Activated naive CD8-positive, alpha-beta T cell treated with anti-CD3 and anti-CD28 coated beads, Interleukin-2, amount 10 ng/mL, durations not matched to agents 7 days and 5 days (primary cell): ENCODE measurements at places on chromosomes 13 and 19. TPM values are rescaled to one million over a fixed set of nuclear protein-coding genes. Genes with fewer than 3 reads are reported as not detected.

- H3K36me3 ChIP-seq = peaks cover 18% of the 10 kb centered on the region
- peaks cover 5% of the 10 kb centered on the region for H3K27me3 ChIP-seq
- no peak for DNase-seq
- H3K27ac ChIP-seq = no peak overlapping the region
- no peak overlapping the region for H3K4me3 ChIP-seq
- peaks cover 30% of the 10 kb centered on the region for H3K4me1 ChIP-seq
These were observed 50.0 kb upstream of the CEACAM21 start for GRCh38 chr19:41525989-41526388.

DNA sequence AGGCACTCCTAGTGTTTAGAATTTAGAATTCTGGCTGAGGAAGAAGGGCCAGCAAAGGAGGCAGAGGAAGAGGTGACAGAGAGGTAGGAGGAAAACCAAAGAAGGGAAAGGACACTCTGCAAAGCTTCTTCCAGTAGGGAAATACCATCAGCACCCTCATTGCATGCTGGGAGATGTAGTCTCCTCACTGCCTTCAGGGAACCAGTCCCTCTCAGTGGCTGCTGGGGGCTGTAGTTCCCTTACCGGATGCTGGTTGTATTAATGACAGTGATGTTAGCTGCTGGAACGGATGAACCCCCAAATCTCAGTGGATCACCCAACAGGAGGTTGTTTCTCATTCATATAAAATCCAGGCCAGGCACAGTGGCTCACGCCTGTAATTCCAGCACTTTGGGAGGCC lies 10.1 kb downstream of the GRIN2D start:
- H3K27ac ChIP-seq = peak overlapping the region; percentile 82
- peaks cover 17% of the 10 kb centered on the region for H3K4me1 ChIP-seq
- peaks cover 16% of the 10 kb centered on the region for H3K27me3 ChIP-seq
- peak overlapping the region; percentile 12 for H3K4me3 ChIP-seq

DNA sequence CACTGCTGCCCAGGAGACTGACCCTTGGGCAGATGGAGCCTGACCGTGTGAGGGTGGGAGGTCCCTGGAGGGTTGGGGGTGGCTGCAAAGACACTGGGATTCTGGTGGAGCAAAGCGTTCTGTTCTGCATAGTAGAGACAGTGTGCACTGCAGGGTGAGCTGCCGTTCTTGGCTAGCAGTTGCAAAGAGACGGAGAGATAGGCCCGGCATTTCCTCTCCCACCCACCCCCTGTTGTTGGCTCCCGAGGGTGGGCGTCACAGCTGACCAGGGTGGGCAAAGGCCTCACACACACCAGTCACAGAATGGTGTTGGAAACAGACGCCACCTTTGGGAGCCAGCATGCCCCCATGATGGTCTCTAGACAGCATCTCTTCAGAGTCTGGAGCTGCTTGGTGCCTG lies 11.4 kb downstream of the TMEM255B start:
- no peak overlapping the region for H3K4me3 ChIP-seq
- no peaks in the 10 kb centered on the region for H3K36me3 ChIP-seq
- peaks cover 4% of the 10 kb centered on the region for H3K4me1 ChIP-seq
- no peaks in the 10 kb centered on the region for H3K27me3 ChIP-seq

DNA sequence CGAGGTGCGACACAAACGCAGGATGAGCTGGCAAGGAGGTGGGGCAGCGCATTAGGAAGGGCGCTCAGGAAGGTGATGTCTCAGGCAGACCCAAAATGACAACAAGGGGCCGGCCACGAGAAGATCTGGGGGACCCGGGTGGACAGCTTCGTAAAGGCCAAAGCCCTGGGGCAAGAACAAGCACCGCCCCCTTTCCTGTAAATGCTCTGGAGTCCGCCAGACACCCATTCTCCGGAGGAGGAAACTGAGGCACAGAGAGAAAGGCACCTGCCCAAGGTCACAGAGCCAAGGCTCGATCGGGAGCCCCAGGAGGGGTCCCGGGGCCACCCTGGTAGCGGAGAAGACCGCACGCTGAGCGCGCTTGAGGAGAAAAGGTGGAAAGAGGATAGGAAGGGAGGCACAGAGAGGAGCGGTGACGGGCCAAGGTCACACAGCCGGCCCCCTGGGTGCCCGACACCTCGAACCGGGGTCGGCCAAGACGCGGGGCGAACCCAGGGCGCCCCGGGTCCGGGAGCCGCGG lies 571 bp downstream of the SAFB2 start:
- peaks cover 45% of the 10 kb centered on the region for H3K4me1 ChIP-seq
- peak overlapping the region; percentile 97 for H3K27ac ChIP-seq
- peak overlapping the region; percentile 99 for H3K4me3 ChIP-seq
- peaks cover 18% of the 10 kb centered on the region for H3K36me3 ChIP-seq
- peak; percentile 53 for DNase-seq
- no peaks in the 10 kb centered on the region for H3K27me3 ChIP-seq

DNA sequence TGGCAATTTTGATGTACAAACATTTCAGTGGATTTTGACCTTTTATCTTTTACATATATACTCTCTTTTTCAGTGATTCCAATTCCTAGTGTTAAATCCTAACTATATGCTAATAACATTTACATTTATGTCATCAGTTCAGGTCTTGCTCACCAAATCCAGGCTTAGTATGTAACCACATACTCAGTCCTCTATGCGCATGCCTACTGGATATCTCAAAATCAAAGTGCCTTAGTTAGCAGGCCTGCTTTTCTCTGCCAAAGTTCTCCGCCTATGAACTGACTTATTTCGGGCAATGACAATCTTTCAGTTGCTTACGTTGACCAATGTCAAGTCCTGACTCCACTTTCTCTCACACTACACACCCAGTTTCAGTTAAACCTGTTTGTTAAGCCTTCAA lies 478.5 kb upstream of the SLITRK1 start:
- no peaks in the 10 kb centered on the region for H3K36me3 ChIP-seq
- no peak overlapping the region for H3K4me3 ChIP-seq
- no peak overlapping the region for H3K27ac ChIP-seq
- no peaks in the 10 kb centered on the region for H3K27me3 ChIP-seq
- DNase-seq = no peak
- no peaks in the 10 kb centered on the region for H3K4me1 ChIP-seq

DNA sequence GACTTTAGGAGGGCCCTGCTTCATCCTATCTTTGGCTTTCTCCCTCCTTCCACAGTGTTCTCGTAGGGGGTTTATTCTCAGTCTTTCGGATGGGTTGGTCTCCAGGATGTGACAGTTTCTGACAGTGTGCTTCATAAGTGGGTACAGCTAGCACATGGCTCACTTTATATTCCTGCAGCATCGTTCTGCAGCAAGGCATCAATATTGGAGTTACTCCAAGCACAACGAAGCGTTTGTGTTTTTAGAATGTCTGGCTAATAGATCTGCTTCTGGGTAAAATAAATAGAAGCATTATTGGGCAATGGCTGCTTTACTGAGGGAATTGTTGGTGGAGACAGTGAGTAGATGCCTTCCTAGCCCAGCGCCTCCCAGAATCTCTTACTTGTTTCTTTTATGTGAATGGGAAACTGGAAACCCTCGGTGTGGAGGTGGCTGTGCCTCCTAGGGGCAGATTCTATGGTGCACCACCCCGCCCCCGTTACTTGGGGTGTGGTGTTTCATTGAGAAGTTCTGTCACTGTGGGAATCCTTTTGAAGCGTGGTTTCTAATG lies 2.0 kb downstream of the FARP1 start:
- no peak overlapping the region for H3K27ac ChIP-seq
- peak overlapping the region; percentile 13 for H3K4me3 ChIP-seq
- peaks cover 10% of the 10 kb centered on the region for H3K4me1 ChIP-seq
- peaks cover 65% of the 10 kb centered on the region for H3K27me3 ChIP-seq
- no peaks in the 10 kb centered on the region for H3K36me3 ChIP-seq

Gene CCDC169
- not detected for total RNA-seq

Gene ATXN8OS
- not detected for total RNA-seq

Gene ZNF304
- 15.4 TPM for total RNA-seq
